Endothelial cell of umbilical vein (primary cell): ENCODE measurements at places on chromosomes 2 and 18. TPM values are rescaled to one million over a fixed set of nuclear protein-coding genes. Genes with fewer than 3 reads are reported as not detected.

Gene VSNL1
- not detected in 2 replicates for total RNA-seq

Gene GALNT3
- total RNA-seq = 0.82 and 0.85 TPM in 2 replicates

Gene LIMS3
- total RNA-seq = 9.4 and 17.8 TPM in 2 replicates

Gene SCYGR4
- not detected in 2 replicates for total RNA-seq

Gene GKN1
- not detected in 2 replicates for total RNA-seq

Gene PLA2R1
- total RNA-seq = 14.4 and 15.6 TPM in 2 replicates

Gene ZBTB7C
- not detected in 2 replicates for total RNA-seq

Gene ACMSD
- total RNA-seq = not detected in 2 replicates

Gene ITGB6
- total RNA-seq = not detected in 2 replicates

Gene AFF3
- 0.07 and 0.16 TPM in 2 replicates for total RNA-seq

Gene SCN9A
- total RNA-seq = 1.6 and 1.8 TPM in 2 replicates

DNA sequence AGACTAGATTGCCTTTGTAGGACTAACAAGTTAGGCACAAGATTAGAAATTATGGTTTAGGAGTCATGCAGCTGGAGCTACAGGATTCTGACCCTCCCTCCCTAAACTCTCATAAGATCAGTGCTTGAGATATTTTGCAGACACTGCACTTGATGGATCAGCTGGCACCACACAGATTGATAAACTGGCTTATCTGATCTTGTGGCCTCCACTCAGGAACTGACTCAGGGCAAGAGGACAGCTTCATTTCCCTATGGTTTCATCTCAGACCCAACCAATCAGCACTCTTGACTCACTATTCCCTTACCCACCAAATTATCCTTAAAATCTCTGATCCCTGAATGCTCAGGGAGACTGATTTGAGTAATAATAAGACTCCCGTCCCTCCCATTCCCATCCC is 152.3 kb downstream of the DIS3L2 start:
- no peak for DNase-seq

- no peak for DNase-seq
Measured at GRCh38 chr2:200665626-200666453, 80.0 kb downstream of the AOX1 start.

DNA sequence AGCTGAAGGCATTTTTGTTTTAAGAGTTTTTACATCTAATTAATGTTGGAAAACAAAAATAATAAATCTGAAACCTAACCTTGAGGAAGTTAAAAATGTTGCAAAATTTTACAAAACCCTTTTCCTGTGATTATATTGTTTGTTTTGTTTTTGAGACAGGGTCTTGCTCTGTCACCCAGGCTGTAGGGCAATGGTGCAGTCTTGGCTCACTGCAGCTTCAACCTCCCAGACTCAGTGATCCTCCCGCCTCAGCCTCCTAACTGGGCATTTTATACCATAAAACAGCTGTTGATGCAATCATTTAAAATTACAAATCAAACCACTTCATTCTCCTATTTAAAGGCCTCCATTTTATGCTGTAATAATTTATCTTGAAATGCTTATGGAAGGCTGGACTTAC is 1.7 kb upstream of the ZNF24 start:
- DNase-seq = no peak

DNA sequence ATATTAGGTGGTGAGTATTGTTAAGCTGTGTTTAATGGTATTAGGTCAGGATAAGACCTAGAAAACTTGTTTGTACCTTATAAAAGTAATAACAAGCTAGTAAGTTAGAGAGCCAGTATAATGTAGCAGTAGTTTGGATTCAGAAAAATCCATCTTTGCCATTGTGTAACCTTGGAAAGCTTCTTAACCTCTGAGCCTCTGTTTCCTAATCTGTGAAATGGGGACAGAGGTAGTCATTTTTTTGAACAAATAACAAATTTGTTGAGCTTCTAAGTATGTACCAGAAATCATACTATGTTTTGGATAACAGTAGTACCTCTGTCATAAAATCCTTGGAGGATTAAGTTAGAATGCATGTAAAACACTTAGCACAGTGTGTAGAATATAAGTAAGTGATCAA is 12.5 kb downstream of the GLS start:
- DNase-seq = no peak

DNA sequence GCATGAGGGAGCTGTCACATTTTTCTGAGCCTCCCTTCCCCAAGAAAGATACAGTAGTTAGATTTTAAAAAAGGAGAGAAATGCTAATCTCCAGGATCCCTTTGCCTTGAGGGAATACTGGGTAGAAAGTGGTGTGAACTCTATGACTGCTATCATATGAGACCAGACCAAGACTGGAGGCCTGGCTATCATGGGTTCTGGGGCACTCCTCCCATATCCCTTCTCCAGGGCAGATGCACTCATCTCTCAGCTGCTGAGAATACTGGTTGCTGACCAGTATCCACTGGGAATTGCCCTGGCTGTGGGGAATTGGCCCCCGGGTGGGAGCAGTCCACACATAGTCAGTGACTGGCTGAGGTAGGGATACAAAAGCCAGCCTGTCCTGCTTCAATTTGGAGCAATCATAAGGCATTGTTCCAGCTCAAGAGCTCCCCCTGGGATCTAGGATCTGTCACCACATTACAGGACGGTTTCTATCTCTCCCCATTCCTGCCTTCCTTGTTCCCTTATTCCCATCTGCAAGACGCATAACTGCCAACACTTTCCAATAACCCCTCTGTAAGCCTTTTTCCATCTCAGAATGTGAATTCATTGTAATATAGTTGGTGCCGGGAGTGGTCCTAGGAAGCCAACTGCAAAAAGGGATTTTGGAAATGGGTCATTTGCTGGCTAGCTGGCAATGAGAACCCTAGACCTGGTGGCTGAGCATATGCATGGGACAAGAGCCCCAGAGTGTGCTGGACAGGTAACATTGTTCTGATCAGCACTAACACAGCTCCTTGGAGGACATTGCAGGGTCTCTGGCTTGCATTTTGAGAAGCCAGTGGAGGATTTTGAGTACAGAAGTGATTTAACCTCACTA is 35.4 kb upstream of the REEP1 start:
- peak; percentile 57 for DNase-seq

DNA sequence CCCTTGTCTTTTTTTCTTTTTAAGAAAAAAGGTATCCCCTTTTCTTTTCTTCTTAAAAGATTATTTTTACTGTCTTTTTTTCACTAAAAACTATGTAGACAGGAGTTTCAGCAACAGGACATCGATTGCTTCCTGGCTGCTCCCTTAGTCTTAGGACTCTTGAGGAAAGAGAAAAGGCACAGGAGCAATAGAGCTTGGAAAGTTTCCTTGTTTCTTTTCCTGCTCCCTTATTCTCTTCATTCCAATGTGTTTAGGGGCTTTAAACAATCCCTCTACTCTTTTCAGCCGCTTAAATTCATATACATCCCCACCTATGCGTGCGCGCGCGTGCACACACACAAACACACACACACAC is 225.9 kb upstream of the FBXO11 start:
- DNase-seq = no peak

DNA sequence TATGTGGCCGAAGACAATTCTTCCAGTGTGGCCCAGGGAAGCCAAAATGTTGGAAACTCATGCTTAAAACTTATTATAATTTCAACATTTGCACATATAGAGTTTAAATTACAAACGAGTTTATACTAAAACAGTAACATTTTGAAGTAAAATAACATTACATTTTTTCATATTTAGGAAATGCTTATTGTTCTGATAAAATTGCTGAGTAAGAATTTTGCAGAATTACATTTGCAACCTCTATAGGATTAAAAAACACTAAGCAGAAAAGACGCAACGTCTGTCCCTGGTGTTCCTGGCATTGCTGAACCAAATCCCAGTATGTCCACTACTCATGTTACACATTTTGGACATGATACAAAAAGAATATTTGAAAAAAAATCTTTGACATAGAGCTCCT is 1241.2 kb downstream of the SUCLG1 start:
- DNase-seq = no peak

DNA sequence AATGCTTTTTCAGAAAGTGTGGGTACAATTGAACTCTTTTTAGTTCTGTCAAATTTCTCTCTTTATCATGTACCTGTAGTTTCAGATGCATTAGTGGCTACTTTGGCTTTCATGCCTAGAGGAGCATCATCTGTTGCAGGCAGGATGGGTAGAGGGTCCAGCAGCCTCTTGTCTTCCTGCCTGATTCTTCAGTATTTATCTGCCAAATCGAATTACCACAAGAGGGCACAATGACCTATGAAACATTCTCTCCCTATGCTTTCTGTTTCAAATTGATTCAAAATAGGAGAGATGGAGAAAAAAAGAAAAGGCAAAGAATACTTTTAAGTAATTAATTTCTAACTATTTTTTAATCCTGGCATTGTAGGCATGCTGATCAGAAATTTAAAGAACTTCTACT is 477.2 kb downstream of the TRIB2 start:
- no peak for DNase-seq

- DNase-seq = no peak
Measured at GRCh38 chr2:188819011-188819410, 155.2 kb upstream of the COL3A1 start.

- DNase-seq = peak; percentile 71
Measured at GRCh38 chr2:119476301-119477112, 44.9 kb downstream of the TMEM37 start.

GRCh38 chr2:48600204-48600813 is 17.3 kb upstream of the GTF2A1L start:
- DNase-seq = peak; percentile 78

DNA sequence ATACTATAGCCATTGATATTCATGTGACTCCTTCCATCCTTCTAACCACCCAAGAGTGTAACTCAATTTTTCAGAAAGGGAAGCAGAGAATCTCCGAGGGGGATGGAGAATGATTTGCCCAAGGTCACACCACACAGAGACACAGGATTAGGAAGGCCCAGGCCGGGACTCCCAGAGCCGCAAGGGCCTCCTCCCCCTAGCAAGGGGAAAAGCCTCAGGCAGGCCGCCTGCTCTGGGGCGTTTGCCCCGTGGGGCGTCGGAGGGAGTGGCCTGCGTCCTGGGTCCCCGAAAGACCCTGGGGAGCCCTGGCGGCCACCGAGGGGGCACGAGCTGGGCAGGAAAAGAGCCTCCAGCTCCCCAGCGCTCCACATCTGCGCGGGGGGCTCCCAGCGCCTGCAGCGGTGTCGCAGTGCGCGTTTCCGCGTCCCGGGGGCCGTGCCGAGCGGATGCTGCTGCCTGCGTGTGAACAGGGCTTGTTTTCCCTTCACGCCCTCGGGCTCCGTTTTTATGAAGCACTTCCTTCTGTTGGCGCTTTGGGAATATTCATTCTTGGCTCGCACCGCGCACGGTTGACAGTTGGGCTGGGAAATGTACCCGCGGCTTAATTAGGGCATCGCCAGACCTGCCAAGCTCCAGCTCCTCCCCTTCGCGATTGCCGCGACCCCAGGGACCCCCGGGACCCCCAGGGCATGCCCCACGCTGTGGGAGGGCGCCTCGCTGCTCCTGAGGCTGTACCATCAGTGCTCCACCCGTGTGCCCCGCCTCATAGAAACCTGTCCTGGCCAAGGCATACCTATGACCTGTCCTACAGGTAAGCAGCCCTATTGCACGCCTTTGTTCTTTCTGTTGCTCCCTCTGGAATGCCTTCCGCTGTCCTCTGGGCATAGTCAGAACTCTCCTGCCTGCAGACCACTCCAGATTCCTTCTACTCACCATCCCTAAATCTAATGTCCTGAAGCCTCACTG is 158.9 kb upstream of the GLI2 start:
- DNase-seq = peak; percentile 51

DNA sequence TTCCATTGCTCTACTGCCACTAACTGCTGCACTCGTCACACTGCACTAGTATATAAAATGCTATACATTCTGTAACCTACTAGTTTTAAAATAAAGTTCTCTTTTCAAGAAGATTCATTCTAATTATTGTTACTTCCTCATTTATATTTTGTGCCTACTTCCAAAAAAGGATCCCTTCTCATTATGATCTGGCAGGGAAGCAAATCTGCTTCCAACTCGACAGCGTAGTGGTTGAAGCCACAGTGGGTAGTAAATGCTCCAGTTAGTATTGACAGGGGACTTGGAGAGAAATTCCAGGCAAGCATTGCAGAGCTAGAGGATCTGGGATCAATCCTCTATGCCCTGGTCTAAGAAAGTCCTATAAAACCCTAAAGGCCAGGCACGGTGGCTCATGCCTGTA is 53.3 kb upstream of the AP1S3 start:
- DNase-seq = no peak

DNA sequence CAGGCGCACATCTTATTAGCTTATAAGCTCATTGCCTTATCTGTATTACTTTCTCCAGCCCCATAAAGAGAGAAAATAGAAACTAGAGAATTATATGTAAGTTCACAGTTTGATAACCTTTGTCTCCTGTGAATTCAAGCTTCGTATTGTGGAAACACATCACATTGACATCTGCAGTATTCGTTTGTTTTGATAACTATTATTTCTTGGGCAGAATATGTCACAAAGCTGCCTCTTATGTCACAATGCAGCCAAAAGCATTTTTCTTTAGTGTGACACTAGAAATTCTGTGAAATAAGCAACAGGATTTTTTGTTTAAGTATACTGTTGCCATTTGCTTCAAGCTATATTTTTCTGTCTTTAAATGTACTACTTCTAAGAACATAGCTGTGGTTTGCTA is 221.5 kb downstream of the DOK6 start:
- no peak for DNase-seq

- no peak for DNase-seq
Measured at GRCh38 chr2:135093670-135094330, 41.7 kb downstream of the RAB3GAP1 start.

DNA sequence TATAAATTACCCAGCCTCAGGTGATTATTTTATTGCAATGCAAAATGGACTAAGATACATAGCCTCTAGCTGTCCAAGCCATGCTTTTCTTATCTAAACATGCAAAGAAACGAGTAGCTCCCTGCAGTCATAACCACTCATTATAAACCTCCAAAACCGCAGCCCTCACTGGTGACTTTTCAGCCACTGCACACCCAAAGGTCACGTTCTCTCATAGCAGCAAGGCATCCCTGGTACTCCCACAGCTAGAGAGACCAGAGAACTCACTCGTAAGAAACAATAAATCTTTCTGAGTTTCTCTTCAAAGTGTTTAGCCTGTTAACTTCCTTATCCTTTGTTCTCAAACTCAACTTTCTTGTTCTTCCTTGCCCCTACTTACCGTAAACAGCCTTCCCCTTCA is 28.5 kb upstream of the RALBP1 start:
- no peak for DNase-seq

- no peak for DNase-seq
Measured at GRCh38 chr2:61575447-61575859, 37.3 kb upstream of the XPO1 start.

DNA sequence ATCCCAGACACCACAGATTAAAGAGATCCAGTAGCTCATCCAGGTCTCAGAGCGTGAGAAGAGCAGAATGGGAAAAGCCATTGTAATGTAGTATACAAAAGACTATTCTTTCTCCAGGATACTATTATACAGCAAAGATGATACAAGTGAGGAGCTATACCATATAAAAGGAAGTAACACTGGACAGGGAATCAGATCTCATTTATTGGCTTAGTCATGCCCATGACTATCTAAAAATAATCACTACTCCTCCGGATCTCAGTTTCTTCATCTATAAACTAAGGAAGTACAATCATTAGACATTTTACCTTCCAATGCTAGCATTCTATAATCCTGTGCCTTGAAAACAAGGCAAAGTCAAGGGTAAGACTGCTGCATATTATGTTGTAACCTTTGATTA is 19.4 kb downstream of the KRCC1 start:
- DNase-seq = no peak
